ENCODE measurements at places on chromosomes 12 and 14.
A peak's percentile ranks its signal among the peaks of the same experiment; 100 is the strongest.

GRCh38 chr14:23567186-23568020, at the start of gene AP1G2:
Gene AP1G2 (minus strand): TSS chr14:23567791. CDS start chr14:23567314, 477 bp downstream.
- peak; percentile 93 for DNase-seq

DNA sequence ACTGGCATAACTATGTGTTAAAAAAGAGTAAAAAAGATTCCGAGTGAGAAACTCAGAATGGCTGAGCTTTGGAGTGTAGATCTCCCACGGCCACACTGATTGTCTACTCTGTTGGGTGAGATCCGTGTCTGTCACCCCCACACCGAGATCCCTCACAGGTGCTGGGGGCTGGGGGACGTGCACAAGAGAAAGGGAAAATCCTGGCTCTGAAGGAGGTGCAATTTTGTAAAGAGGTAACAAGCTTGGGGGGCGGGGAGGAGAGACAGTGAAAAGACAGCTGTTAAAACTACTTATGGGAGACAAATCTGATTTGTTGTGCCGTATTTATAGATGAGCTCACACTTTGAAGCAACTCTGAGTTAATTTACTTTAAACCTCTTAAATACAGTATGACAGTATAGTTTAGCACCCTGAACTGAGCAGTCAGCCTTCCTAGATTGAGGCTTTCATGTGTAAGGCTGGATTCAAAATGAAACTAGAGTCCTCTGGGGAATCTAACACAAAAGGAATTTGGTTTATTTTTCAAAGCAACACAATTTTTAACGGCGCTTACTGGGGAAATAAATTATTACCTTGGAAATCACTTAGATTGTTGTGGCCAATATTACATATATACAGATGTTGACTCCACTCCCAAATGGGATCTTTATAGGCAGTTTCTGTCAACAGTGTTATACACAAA, 167.4 kb upstream of the RGS6 start:
- no peak for DNase-seq

DNA sequence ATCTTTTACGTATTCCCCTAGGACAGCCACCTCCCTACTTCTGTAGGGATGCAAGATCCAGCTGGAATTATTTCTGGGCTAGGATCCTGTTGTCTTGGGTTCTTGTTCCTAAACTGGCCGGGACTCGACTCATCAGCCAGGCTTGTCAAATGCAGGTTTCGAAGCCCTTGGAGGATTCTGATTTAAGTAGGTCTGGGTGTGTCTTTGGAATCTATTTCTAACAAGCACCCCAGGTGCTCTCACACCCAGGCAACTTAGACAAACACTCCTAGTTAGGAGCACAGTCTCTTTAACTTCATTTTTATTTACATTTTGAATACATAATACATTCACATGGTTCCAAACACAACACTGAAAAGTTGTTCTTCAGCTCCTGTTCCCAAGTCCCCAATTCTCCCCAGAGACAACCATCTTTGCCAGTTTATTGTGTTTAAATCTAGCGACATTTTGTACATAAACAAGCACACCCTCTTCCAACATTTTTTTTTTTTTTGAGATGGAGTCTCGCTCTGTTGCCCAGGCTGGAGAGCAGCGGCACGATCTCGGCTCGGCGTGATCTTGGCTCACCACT, 20.9 kb downstream of the MORN3 start:
- no peak for DNase-seq

- no peak for DNase-seq
These were observed 3.8 kb downstream of the CCT2 start for GRCh38 chr12:69589082-69589481.

GRCh38 chr12:68158432-68158831, 1.1 kb downstream of the IFNG start:
- no peak for DNase-seq

- no peak for DNase-seq
These were observed 57.7 kb downstream of the NPAS3 start for GRCh38 chr14:32996343-32996742.

DNA sequence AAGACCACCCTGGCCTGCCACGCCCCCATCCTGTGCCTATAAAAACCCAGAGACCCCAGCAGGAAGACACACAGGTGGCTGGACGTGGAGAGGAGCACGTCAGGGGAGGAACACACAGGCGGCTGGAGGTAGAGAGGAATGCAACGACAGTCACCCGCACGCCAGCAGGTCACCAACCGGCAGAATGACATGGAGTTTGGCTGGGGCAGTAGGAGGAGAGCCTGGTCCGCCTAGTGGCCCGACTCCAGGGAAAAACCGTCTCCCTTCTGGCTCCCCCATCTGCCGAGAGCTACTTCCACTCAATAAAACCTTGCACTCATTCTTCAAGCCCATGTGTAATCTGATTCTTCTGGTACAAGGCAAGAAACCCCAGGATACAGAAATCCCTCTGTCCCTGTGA, 62.7 kb upstream of the KCNH3 start:
- DNase-seq = no peak

GRCh38 chr12:28191051-28192048, 1.1 kb downstream of the CCDC91 start:
- DNase-seq = no peak

GRCh38 chr14:71726580-71727021, 205.6 kb upstream of the RGS6 start:
- no peak for DNase-seq

- DNase-seq = no peak
These were observed 1.4 kb upstream of the AP4S1 start for GRCh38 chr14:31024010-31024480.

DNA sequence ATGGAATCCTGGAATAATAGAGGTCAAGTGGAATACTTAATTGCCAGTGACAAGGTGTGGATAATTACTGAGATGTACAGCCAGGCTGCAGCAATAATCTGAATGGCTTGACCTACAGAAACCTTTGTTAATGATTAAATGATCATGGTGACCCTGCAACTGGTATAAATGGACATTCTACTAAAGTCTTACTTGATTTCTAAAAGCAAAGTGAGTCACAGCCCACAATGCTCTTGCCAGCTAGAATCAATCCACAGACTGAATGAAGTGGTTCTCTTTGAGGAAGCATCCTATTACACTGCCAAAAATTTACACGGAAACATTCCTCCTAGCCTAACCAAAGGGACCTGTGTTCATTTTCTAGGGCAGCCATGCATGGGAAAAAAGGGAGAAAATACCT, 518.5 kb downstream of the SOX5 start:
- no peak for DNase-seq

GRCh38 chr12:64636856-64637255, 26.6 kb downstream of the RASSF3 start:
- DNase-seq = no peak

DNA sequence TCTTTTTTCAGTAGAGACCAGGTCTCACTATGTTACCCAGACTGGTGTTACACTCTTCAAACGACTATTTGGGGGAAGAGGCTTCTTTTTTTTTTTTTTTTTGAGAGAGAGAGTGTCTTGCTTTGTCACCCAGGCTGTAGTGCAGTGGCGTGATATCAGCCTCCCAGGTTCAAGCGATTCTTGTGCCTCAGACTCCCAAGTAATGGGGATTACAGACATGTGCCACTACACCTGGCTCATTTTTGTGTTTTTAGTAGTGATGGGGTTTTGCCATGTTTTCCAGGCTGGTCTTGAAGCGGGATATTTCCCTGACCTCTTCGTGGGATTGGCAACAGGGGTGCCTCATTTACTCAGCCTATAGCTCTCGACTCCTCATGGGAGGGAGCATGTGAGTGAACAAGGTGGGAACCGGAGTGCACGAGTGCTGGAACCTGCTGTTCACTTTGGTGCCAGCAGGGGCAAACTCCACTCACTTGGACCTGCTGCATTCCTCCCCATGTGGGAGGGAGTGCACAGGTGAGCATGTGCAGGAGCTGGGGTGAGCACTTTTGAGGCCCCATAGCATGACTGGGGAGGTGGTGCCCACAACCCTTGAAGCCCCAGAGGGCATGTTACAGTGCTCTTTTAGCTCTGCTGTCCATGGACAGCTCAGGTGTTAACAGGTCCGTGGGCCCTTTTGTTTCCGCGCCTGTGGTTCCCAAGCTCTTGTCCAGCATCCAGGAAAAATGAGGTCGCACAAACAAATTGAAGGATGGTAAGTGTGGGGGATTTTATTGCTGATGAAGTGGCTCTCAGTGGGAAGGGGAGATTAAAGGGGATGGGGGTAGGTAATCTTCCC, 79.1 kb upstream of the HECTD1 start:
- no peak for DNase-seq

DNA sequence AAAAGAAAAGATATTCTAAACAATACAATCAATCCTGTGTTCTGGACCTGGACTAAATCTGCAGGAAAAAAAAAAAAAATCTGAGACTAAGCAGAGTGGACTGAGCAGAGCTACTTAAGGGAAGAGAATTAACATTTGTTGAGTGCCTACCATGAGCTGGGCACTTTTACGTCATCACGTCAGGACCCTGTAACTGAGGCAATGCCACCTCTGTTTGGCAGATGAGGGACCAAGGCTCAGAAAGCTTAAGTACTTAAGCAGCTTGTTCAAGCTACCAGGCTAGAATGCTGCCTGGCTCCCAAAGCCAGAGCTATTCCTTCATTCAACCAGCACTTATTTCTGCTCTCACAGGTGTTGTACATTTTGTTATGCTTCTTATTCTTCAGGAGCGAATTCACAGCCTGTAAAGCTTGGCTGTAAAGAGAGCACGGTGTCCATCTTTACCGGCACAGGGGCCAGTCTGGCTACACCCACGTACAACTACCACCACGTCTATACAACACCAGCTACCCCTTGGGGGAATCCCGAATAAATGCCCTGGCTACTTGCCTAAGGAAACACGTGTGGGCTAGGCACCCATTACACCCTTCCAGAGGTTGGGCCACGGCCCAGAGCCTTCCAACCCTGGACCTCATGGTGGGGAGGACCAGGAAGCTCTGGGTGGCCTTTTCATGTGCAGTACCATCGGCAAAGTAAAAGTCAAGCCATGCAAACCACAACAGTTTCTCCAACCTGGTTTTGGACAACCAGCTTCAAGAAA, 27.0 kb downstream of the TMCC3 start:
- DNase-seq = no peak

GRCh38 chr12:97995559-97995958, 519.8 kb upstream of the TMPO start:
- DNase-seq = no peak

- DNase-seq = no peak
These were observed 27.4 kb downstream of the ABCD4 start for GRCh38 chr14:74275241-74275841.

GRCh38 chr14:104879983-104880565, 15.0 kb downstream of the CEP170B start:
- DNase-seq = no peak

- no peak for DNase-seq
These were observed 9.3 kb upstream of the ESR2 start for GRCh38 chr14:64303471-64303917.

GRCh38 chr12:45186762-45187161, 29.1 kb upstream of the ANO6 start:
- no peak for DNase-seq

GRCh38 chr14:91095178-91095577, 18.7 kb upstream of the DGLUCY start:
- no peak for DNase-seq

DNA sequence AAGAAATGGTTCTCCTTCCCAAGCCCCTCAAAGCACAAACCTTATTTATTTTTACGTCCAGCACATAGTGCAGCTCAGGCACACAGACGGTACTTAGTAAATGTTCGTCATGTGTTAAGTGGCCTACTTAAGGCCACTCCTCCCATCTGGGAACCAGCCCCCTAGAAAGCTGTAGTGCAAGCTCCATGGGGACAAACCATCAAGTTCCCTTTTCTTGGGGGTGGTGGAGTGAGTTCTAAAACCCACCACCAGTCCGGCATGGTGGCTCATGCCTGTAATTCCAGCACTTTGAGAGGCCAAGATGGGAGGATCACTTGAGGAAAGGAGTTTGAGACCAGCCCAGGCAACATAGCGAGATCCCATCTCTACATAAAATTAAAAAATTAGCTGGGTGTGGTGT, 49.4 kb downstream of the PITPNM2 start:
- no peak for DNase-seq

DNA sequence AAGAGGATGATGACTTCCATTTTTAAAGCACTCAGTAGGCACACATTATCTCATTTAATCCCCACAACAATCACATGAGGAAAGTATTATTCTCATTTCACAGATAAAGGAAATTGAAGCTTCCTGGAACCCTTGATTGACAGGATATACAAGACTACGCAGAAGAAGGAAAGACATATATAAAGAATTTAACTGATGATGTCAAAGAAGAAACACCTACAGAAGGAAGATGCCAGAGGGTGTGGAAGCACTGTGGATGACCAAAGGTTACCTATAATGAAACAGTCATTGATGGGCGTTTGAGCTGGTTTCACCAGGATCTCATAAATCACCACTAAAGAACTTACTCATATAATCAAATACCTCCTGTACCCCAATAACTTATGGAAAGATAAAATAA, 197.4 kb downstream of the SLC25A21 start:
- DNase-seq = no peak

DNA sequence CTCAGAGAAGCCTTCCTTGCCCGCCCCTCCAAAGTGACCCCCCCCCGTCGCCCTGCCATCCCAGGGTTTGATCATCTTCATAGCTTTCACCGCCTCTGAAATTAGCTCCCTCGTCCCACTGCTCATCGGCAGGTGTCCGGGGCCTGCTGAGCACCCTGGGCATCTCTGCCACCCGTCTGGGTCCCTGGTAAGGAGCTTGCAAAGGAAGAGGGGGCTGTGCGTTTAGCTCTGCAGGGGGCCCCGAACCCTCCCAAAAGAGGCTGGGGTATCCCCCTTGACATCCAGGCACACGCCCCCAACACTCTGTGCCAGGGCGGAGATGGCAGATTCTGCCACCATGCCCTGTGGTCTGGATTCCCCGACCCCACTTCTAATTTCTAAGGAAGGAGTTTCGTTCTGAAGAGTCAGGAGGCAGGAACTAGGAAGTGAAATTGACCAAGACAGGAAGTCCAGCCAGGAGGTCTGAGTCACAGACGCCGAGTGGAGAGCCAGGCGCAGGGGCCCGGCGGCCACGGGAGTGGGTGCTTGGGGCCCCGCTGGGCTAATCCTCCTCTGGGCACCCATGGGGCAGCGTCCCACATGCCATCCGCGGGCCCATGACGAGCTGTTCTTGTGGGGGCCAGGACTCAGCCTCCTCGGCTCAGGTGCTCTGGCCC, 95.7 kb downstream of the RFLNA start:
- DNase-seq = no peak

DNA sequence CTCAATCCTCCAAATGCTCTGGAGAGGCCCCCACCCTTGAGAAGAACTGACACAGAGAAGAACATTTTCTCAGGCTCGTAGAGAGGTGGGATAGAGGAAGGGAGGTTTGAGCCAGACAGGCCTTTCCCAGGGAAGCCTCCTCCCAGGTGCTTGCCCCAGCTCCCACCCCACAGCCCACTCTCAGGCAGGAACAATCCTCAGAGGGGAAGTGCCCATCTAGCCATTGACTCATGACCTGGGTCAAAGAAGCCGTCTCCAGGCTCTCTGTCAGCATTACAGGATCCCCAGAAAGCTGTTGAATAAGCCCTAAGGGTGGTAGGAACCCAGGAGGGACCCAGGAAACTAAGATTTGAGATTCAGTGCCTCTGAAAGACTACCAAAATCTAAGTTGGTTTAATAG, 3.8 kb downstream of the AQP6 start:
- no peak for DNase-seq

GRCh38 chr12:22014041-22014782, 31.8 kb upstream of the CMAS start:
- DNase-seq = no peak

All from mesenteric fat pad (tissue), 1 donor.